ENCODE measurements at places on chromosomes 5 and 9. TPM values are rescaled to one million over a fixed set of nuclear protein-coding genes. Genes with fewer than 3 reads are reported as not detected.

The RCL1 gene
- total RNA-seq, result 10.1 TPM

The ZBTB26 gene
- 3.6 TPM for total RNA-seq

DNA sequence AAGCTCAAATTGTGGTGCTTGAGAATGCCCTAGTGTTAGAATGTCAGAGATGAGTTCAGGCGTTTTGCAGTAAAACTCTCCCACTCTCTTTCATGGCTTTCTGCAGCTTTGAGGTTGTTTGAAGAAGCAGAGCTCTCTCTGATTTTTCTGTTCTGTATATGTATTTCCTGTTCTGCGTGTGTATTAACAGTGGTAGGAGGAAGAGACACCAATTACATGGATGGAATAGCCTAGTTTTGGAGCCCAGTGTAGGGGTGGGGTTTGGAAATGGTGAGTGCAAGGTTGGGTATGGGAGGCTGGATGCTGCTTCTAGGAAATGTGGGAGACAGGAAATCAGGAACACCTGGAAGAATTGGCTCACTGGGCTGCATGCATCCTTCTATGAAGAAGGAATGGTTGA lies 12.4 kb downstream of the LARP1 start:
- no peak for DNase-seq

GRCh38 chr9:89254773-89255125 lies 56.2 kb upstream of the CKS2 start:
- no peak for DNase-seq

The LIFR gene
- total RNA-seq, result 59.7 TPM

Data from left cardiac atrium (tissue), 4 donors.